Glomerular endothelial cell (primary cell): ENCODE measurements at places on chromosomes 3 and 15.

DNA sequence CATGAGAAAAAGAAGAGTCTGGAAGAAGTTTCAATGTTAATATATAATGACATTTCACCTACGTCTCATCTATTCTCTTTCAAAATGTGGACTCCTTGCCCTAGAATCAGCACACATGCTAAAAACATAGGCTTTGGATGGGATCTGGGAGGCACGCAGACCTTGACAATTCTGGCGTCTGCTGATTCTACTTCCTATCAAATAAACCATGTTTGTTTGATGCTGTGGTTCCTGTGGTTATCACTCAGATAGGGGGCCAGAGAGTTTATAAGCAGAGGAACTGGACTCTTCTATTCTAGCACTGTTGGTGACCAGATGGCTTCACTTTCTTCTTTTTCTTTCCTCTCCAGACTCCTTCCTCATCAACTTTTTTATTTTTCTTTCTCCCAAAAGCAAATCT lies 336.8 kb downstream of the DIPK2A start:
- DNase-seq, result no peak

DNA sequence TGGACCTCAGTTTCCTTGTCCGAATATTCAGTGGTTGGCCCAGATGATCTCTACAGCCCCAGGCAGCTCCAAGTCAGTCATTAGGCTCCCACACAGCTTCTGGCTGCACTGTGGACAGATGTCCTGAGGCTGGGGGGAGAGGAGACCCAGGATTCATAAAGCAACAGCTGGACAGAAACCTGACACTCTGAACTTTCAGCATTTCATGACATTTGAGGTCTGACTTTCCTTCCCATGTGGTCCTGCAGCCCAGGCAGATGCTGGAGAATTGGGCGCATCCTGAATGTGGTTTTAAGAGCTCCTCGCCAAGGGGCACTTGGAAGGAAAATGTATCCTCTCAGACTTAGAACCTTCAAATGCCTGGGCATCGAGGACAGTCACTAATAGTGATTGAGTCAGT lies 307.6 kb upstream of the LRRFIP2 start:
- no peak for DNase-seq

DNA sequence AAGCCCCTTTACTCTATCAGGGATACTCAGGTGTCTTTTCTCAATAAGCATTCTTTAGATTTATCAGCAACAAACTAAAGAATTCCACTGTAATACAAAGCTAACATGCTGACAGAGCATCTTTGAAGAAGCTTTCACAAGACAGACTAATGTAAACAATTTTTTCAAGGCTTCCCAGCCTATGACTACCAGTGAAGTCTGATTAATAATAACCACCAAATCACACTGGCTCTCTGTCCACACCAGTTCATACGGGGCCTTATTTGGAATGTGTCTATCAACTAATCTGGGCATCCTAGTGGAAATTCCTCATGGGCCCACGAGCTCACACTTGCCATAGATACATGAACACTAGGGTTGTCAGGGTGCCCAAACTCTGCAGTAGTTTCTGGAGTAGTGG lies 84.5 kb downstream of the EFL1 start:
- no peak for DNase-seq

DNA sequence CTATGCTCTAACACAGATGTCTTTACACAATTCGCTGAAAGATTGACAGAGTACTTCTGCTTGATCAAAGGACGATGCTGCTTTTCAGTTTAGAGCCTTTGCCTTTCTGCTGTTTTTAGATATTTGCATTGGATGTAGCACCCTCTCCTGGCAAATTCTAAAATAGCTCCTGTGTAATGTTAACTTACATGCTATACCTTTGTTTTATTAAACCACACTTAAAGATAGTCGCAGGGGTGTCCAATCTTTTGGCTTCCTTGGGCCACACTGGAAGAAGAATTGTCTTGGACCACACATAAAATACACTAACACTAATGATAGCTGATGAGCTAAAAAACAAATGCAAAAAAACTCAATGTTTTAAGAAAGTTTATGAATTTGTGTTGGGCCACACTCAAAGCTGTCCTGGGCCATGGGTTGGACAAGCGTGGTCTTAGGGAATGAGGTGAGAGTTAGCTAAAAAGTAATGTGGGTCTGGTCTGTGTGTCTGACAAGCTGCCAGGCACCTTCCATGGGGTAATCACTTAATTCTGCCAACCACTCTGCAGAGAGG lies 62.9 kb downstream of the ATG7 start:
- DNase-seq, result peak; percentile 65
